ENCODE measurements at places on chromosomes 3 and 15.

DNA sequence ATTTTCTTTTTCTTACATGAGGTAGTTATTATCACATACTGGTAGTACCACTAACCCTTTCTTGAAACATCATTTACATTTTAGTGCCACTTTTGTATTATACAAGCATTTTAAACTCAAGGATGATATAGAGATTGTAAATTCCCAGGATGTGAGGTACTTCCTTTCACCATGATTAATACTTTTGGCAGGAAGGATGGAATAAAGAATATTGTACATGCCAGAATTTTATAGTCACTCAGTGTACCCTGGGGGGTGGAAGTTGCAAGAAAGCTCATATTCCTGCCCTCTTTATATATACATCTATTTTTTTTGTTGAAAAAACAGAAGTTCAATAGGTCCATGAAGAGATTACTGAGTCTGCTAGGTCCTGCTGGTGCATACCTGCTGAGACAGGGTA is 141.0 kb upstream of the PLSCR5 start:
- no peak for DNase-seq

- DNase-seq: no peak
These were observed 1.3 kb upstream of the TP63 start for GRCh38 chr3:189629803-189630455.

DNA sequence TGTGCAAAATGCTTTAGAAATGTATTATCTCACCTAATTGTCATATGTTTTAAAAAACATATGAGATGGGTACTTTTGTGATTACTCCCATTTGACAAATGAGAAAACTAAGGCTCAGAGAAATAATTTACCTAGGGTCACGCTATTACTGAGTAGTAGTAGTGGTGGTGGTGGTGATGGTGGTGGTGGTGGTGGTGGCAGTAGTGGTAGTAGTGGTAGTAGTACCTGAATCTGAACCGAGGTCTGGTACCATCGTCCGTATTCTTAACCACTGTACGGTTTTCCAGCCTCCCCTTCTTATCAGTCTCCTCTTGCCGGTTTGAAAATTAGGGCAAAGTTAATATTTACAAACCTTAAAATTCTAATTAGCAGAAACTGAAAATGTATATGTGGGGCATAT is 102.4 kb downstream of the KLHL25 start:
- no peak for DNase-seq

DNA sequence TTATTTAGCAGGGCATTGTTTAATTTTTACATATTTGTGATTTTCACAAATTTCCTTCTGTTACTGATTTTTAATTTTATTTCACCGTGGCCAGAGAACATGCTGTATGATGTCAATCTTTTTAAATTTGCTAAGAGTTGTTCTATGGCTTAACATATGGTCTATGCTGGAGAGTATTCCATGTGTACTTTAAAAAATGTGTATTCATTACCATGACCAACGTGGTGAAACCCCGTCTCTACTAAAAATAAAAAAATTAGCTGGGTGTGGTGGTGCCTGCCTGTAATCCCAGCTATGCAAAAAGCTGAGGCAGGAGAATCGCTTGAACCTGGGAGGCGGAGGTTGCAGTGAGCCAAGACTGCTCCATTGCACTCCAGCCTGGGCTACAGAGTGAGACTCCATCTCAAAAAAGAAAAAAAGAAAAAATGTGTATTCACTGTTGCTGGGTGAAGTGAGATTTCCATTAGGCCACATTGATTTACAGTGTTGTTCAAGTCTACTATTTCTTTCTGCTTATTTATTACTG is 258.2 kb downstream of the EDEM1 start:
- DNase-seq: no peak

GRCh38 chr15:39583596-39584265 is 2.9 kb downstream of the THBS1 start:
- DNase-seq: no peak

- DNase-seq: peak; percentile 34
These were observed 23.5 kb upstream of the LRTM1 start for GRCh38 chr3:54951405-54951804.

DNA sequence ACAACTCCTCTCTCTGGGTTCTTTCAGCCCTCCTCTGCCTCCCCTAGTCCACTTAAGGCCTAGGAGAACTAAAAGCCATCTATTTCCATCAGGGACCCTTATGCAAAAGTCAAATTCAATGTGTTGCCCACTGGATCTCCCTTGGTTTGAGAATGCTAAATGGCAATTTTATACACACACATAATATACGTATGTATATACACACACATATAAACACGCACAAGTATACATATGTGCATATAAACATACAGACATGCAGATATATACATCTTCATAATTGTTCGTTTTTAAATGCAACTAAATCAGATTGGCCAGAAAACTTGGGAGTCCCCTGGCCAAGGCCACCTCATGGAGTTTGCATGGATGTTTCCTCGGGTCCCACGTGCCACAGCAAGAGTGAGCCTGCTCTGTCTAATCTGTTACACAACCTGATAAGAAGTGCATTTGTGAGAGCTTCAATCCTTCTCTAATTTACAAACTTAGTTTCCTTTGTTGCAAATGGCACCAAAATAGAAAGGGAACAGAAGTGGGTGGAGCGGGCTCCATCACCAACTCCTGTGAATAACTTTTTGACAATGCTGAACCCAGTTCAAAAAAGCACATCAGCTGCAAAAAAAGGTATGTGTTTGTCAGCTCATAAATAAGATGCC is 84.2 kb downstream of the FOXP1 start:
- DNase-seq: no peak

GRCh38 chr3:133941415-133941821 is 45.7 kb upstream of the RAB6B start:
- no peak for DNase-seq

- no peak for DNase-seq
These were observed 234.2 kb upstream of the MCTP2 start for GRCh38 chr15:93997071-93997658.

GRCh38 chr3:129820587-129820986 is 72.9 kb downstream of the TMCC1 start:
- no peak for DNase-seq

Data from caudate nucleus (tissue), 63 donors.